ENCODE measurements at places on chromosomes 4 and X. TPM values are rescaled to one million over a fixed set of nuclear protein-coding genes. Genes with fewer than 3 reads are reported as not detected.

Gene KCNE5
- 10.3 TPM for total RNA-seq

Gene DDIT4L
- 1.5 TPM for total RNA-seq

Gene STPG2
- 0.24 TPM for total RNA-seq

Gene ADGRG4
- total RNA-seq, result under 0.01 TPM

Gene RHOXF2
- not detected for total RNA-seq

Gene MCUB
- total RNA-seq, result 41.2 TPM

Gene GC
- 0.38 TPM for total RNA-seq

Gene RIPPLY1
- not detected for total RNA-seq

Gene CXCL10
- total RNA-seq, result 50.4 TPM

Gene VCX2
- not detected for total RNA-seq

Gene RAI2
- 1.8 TPM for total RNA-seq

Gene ADGRG2
- total RNA-seq, result 11.9 TPM

Measured in thymus (tissue), 14 donors.